ENCODE measurements at places on chromosomes 7 and 10. TPM values are rescaled to one million over a fixed set of nuclear protein-coding genes. Genes with fewer than 3 reads are reported as not detected.

The SLC25A40 gene
- total RNA-seq: 16.7 TPM

- H3K36me3 ChIP-seq: no peaks in the 10 kb centered on the region
- no peak for DNase-seq
- peaks cover 23% of the 10 kb centered on the region for H3K4me1 ChIP-seq
- H3K27ac ChIP-seq: no peak overlapping the region
These were observed 94.9 kb downstream of the LYZL2 start for GRCh38 chr10:30534465-30535144.

The AZGP1 gene
- 44.6 TPM for total RNA-seq

GRCh38 chr10:113743594-113743993, 7.9 kb upstream of the PLEKHS1 start:
- no peak for DNase-seq
- no peaks in the 10 kb centered on the region for H3K27me3 ChIP-seq
- H3K4me3 ChIP-seq: no peak overlapping the region
- no peak overlapping the region for H3K27ac ChIP-seq
- no peaks in the 10 kb centered on the region for H3K36me3 ChIP-seq

The NUP205 gene
- 14.7 TPM for total RNA-seq

DNA sequence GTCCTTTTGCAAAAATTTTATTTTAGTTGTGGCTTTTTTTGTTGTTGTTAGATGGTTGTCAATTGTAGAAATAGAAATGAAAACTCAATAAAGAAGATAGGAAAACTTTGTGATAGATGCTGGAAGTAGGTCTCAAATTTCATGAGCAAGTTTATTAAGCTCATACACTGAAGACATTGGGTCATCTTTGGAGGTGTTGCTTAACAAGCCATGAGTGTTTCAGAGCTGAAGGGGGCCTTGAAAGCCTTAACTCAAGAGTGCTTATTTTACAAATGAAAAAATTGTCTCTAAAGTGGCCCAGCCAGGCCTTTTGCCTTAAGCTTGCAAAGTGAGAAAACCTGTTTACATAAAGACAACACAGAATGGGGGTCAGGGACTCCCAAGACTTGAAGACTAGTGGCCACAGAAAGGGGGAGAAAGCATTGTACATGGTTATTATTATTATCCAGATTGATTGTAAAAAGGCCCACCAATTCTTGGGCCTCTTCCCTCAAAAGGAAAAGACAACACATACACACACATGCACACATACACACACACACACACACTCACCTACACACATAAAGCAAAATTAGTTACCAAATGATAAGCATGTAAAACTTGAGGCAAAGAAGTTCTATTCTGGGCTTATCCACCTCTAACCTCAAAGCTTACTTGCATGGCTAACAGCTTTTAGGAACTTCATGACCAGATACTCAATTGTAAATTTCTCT, 49.7 kb upstream of the GLCCI1 start:
- no peaks in the 10 kb centered on the region for H3K36me3 ChIP-seq
- H3K4me3 ChIP-seq: no peak overlapping the region
- no peak overlapping the region for H3K27ac ChIP-seq
- peaks cover 4% of the 10 kb centered on the region for H3K4me1 ChIP-seq
- no peak for DNase-seq

The DOCK1 gene
- total RNA-seq: 25.5 TPM

DNA sequence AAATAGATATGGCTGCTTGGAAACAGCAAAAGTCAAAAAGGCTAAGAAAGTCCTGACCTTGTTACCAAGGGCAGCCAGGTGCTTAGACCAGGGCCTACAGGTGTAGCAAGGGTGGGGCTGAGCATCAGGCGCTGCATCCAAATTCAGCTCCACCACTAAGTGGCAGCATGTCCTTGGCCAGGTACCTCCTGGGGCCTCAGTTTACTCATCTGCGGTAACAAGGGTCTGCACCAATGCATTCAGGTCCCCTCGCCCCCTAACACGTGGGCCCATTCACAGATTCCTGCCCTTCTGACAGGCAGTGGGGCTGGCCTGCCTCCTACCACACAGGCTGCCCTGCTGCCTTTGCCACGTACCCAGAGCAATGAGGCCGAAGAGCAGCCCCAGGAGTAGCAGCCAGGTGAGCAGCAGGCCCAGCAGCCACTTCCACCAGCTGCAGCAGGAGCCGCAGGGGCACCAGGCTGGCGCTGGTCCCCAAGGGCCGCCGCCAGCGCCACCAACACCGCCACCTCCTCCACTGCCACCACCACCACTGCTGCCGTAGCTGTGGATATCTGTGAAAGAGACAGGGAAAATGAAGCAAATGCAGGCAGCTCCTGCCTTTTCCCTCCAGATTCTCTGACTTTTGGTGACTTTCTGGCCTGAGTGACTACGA, 28.9 kb downstream of the COL17A1 start:
- H3K27me3 ChIP-seq: no peaks in the 10 kb centered on the region
- no peaks in the 10 kb centered on the region for H3K4me1 ChIP-seq
- no peaks in the 10 kb centered on the region for H3K36me3 ChIP-seq
- H3K4me3 ChIP-seq: no peak overlapping the region

The UPF2 gene
- total RNA-seq: 20.9 TPM

DNA sequence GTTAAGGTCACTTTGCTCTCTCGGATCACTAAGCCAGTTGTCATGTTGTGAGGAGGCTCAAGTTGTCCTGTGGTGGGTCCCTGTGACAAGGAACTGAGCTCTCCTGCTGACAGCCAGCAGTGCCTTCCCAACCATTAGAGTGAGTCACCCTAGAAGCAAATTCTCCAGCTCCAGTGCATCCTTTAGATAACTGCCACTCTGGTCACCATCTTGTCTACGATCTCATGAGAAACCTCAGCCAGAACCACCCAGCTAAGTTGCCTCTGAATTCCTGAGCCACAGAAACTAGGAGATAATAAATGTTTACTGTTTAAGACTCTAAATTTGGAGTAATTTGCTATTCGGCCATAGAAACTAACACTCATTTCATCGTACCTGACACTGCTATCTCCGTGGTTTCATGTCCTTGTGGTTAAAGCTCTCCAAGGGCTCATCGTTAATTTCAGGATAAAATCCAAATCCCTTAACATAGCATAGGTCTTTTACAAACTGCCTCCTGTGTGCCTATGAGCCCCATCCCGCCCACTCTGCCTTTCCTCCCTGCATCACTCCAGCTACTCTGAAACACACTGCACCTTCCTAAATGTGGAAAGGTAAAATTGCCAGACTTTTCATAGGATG, 56.5 kb upstream of the WIPF3 start:
- peaks cover 4% of the 10 kb centered on the region for H3K4me1 ChIP-seq
- DNase-seq: no peak
- H3K4me3 ChIP-seq: no peak overlapping the region
- no peak overlapping the region for H3K27ac ChIP-seq
- H3K36me3 ChIP-seq: no peaks in the 10 kb centered on the region

The NHLRC2 gene
- 50.2 TPM for total RNA-seq

The SLC16A12 gene
- total RNA-seq: 2.3 TPM

The CAV1 gene
- 226 TPM for total RNA-seq

DNA sequence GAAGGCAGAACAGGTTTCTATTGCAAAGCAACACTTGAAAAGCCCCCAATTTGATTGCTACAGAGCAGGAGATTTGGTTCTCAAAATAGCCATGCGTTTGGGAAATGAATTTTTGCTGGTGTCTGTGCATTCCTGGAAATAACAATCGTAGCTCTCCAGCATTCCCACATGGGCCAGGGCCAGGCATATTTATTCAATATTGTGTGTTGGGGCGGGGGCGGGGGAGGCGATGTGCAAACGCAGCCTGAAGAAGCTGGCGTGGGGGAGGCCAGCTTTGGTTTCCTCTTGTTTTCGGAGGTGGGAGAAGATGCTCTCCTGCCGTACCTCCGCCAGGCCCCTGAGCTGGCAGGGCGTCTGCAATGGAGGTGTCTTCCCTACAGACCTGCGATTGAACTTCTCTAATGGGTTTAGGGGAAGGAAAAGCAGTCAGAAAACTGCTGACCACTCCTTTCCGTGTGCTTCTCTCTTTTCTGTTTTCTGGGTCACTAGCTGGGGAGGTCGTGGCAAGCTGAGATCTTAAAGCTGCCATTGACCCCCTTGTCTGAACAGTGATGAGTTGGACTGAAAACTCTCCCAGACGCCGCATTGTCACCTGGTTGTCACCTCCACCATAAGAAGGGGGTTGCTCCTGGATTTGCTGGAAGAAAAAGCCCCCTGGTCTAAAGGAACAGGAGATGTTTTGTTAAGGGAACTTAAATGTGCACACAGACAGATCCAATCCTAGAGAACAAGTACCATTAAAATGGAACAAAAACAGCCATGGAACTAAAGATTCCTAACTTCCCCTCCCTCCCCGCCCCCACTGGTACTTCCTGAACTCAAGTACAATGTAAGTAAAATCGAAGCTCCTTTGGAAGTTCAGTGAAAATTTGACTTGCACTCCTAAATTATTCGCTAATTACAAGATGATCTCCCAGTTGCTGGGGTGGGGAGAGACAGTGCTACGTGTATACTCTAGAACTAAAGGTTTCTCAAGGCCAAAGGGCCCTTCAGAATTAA, 56.4 kb upstream of the HABP2 start:
- peaks cover 19% of the 10 kb centered on the region for H3K4me1 ChIP-seq
- no peak overlapping the region for H3K4me3 ChIP-seq
- no peaks in the 10 kb centered on the region for H3K36me3 ChIP-seq
- peak; percentile 30 for DNase-seq

- no peaks in the 10 kb centered on the region for H3K4me1 ChIP-seq
- H3K27me3 ChIP-seq: no peaks in the 10 kb centered on the region
- H3K27ac ChIP-seq: no peak overlapping the region
- no peak for DNase-seq
- H3K36me3 ChIP-seq: no peaks in the 10 kb centered on the region
These were observed 30.2 kb downstream of the SLC39A12 start for GRCh38 chr10:17981766-17982380.

GRCh38 chr10:119379466-119380071, 162.9 kb downstream of the RGS10 start:
- H3K27me3 ChIP-seq: no peaks in the 10 kb centered on the region
- no peak for DNase-seq
- peak overlapping the region; percentile 64 for H3K27ac ChIP-seq
- H3K4me1 ChIP-seq: peaks cover 72% of the 10 kb centered on the region

The ANKRD26 gene
- total RNA-seq: 7.0 TPM

The IFIT1B gene
- not detected for total RNA-seq

DNA sequence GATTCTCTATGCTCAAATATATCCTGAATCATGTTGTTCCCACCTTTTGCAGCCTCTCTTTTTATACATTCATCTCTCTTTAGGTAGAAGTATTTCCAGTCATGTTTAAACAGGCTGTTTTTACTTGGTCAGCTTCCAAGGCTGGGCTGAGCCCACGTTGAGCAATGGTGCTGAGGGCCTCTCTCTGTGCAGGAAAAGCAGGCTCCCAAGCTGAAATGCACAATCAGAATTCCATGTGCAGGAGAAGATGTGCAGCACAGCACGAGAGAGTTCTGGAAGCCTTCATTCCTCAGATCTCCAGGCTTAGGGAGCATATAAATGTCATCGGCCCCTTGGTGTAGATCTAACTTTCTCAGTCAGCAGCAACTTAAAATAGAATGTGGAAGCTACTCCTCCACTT, 588.5 kb downstream of the TNS3 start:
- no peaks in the 10 kb centered on the region for H3K36me3 ChIP-seq
- H3K4me1 ChIP-seq: no peaks in the 10 kb centered on the region
- no peak for DNase-seq
- no peaks in the 10 kb centered on the region for H3K27me3 ChIP-seq
- H3K4me3 ChIP-seq: no peak overlapping the region

GRCh38 chr7:108452707-108453106, 3.5 kb downstream of the NRCAM start:
- no peak for DNase-seq
- H3K4me3 ChIP-seq: no peak overlapping the region
- peaks cover 13% of the 10 kb centered on the region for H3K4me1 ChIP-seq
- H3K27ac ChIP-seq: no peak overlapping the region
- H3K27me3 ChIP-seq: peaks cover 48% of the 10 kb centered on the region
- H3K36me3 ChIP-seq: no peaks in the 10 kb centered on the region

The IL2RA gene
- 0.63 TPM for total RNA-seq

DNA sequence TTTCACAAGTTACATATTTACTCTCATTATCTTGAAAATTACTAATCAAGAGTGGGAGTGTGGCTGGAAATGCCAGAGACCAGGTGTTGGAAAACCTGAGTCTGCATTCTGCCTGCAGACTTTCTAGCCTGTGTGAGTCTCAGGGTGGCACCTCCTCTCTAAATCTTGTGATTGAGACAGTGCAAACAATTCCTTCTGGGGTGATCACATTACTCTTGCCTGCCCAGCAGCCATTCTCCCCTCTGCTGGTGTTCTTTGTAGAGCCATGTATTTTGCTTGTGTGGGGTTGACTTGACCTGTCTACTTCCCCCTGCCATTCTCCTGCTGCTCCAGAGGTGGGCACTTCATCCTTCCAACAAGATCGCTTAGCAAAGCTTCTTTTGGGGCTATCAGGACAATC, 101.1 kb downstream of the RAPGEF5 start:
- H3K4me3 ChIP-seq: no peak overlapping the region
- no peaks in the 10 kb centered on the region for H3K36me3 ChIP-seq
- no peaks in the 10 kb centered on the region for H3K4me1 ChIP-seq
- no peaks in the 10 kb centered on the region for H3K27me3 ChIP-seq

The PLXDC2 gene
- 10.7 TPM for total RNA-seq

DNA sequence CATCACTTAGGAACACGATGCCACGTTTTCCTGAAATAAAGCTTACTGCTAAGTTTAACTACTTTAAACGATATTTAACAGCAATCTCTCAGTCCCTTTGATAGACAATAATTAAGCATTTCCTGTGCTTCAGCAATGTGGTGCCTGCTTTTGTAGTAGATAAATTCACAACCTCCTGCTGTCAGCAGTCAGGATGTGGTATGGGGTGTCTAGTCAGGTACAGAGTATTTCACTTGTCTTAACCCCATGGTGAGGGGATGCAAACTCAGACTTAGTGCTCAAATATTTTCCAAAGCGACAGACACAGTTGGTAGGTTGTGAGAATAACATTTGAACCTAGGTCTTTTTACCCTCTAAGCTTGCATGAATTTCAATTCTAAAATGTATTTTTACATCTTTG, 526.2 kb upstream of the PFKP start:
- H3K4me3 ChIP-seq: no peak overlapping the region
- H3K27ac ChIP-seq: no peak overlapping the region
- H3K36me3 ChIP-seq: no peaks in the 10 kb centered on the region
- no peak for DNase-seq
- no peaks in the 10 kb centered on the region for H3K27me3 ChIP-seq

DNA sequence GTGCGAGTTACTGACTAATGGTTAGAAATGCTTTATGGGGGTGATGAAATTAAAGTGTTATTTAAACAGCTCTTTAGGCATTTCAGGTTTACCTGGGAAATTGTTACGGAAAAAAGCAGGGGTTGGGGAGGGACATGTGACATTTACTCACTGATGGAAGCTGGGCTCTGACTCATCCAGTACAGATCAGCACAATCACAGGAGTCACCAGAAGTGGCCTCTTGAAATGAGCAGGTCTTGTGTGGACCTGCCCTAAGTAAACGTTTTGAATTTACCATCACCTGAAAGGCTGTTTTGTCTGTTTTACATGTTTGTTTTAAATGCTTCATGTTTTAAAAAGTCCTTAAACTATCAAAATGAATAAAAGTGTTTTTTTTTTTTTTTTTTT, 2.3 kb downstream of the GLRX3 start:
- no peak overlapping the region for H3K4me3 ChIP-seq
- H3K36me3 ChIP-seq: peaks cover 8% of the 10 kb centered on the region
- no peaks in the 10 kb centered on the region for H3K27me3 ChIP-seq
- no peak for DNase-seq
- no peak overlapping the region for H3K27ac ChIP-seq
- peaks cover 5% of the 10 kb centered on the region for H3K4me1 ChIP-seq

Data from heart left ventricle (tissue), 16 donors.